ENCODE measurements at places on chromosomes 16 and 17.

DNA sequence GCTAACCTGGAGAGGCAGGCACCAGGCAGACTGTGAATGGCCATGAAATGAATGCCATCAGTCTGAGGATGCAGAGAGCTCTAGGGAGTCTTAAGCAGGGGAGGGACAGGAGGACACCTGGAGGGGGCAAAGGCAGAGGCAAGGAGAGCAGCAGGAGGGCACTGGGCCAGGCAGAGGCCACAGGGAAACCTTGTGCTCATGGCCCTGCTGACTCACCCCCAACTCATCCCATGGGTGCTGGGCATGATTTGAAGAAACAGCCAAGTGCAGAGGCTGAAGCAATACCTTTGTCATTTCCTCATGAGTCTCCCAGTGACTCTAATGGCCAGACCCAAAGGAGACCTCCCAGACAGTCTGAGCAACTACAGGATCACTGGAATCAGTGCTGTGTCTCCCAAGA, 141.4 kb downstream of the TMEM132E start:
- DNase-seq = no peak

GRCh38 chr17:59707971-59708430, 547 bp downstream of the VMP1 start:
- no peak for DNase-seq

GRCh38 chr16:82895843-82896242, 269.1 kb downstream of the CDH13 start:
- DNase-seq = no peak

DNA sequence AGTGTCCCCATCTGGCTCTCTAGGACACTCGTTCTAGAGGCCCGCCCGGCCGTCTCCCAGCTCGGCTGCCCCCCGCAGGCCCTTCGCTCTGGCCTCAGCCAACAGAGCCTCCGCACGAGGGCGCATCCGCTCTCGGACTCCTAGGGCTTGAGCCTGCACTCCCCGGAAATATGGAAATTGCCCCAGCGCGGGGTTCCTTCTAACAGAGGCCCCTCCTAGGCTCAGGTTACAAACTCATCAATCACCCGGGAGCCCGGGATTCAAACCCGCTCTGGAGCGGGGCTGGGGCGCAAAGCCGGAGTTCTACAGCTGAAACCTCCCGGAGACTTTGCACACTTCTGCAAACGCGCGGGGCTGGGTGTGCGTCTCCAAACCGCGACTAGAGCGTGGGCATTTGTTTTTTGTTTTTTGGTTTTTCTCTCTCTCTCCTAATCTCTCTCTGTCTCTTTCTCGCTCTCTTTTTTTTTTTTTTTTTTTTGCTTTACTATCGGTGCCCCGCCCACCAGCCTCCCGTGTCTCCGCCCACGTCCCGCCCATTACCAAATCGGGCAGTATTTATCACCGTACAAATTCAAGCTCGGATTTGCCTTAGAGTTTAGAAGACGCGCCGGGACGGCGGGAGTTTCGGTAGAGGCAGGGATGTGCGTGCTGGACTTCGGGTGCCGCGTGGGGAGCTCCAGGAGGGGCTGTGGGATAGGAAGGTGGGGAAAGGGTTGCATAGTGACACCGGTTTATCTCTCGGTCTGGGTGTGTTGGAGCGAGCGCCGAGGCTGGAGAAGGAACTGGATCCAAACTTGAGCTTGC, 2.4 kb upstream of the FOXL1 start:
- no peak for DNase-seq

DNA sequence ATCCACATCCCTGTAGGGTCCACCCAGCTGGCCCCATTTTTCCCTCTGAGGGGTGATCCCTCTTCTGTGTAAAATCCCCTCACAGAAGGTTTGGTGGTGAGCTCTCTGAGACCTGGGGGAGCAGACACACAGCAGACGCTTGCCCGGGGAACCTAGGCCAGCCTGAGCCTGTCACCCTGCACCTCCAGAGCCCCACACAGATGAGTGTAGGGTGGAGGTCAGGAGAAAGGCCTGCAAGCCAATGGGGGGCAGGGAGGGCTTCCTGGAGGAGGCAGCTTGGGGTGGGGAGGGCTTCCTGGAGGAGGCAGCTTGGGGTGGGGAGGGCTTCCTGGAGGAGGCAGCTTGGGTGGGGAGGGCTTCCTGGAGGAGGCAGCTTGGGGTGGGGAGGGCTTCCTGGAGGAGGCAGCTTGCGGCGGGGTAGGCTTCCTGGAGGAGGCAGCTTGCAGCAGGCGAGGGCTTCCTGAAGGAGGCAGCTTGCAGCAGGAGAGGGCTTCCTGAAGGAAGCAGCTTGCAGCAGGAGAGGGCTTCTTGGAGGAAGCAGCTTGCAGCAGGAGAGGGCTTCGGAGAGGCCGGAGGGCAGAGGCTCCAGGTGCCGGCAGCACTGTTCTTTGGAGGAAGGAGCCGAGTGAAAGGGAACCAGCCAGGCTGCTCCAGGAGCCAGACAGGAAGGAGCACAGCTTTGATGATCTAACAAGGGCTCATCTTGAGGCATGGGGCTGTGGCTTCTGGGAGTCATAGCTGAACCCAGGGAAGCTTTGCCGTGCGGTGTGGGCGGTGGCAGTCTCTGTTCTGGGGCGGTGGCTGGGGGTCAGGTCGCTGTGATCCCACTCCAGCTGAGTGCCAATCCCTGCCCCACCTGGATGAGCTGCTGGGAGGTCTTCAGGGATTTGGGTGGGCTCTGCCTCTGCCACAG, 83.7 kb upstream of the ZNF469 start:
- DNase-seq = no peak

- no peak for DNase-seq
Measured at GRCh38 chr16:77850636-77851333, 62.4 kb downstream of the VAT1L start.

DNA sequence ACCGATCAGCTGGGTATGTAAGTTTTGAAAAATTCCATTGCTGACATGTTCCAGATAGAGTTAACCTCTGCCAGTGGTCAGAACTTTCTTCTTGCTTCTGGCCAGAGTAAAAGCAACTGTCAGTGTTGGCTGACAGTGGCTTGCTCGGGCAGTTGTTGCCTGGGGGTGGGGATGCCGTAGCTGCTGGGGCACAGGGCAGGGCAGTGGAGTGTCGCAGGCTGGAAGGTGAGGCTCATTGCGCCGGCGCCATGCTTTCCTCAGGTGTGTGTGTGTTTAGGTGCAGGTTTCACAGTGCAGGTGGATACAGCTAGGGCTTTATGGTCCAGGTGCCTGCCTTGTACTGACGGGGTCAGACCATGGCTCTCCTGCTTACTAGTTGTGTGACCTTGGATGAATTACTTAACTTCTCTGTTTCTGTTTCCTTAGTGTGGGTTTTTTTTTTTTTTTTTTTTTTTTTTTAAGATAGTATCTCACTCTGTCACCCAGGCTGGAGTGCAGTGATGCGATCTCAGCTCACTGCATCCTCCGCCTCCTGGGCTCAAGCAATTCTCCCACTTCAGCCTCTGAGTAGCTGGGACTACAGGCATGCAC, 156.4 kb downstream of the SNX29 start:
- DNase-seq = no peak

DNA sequence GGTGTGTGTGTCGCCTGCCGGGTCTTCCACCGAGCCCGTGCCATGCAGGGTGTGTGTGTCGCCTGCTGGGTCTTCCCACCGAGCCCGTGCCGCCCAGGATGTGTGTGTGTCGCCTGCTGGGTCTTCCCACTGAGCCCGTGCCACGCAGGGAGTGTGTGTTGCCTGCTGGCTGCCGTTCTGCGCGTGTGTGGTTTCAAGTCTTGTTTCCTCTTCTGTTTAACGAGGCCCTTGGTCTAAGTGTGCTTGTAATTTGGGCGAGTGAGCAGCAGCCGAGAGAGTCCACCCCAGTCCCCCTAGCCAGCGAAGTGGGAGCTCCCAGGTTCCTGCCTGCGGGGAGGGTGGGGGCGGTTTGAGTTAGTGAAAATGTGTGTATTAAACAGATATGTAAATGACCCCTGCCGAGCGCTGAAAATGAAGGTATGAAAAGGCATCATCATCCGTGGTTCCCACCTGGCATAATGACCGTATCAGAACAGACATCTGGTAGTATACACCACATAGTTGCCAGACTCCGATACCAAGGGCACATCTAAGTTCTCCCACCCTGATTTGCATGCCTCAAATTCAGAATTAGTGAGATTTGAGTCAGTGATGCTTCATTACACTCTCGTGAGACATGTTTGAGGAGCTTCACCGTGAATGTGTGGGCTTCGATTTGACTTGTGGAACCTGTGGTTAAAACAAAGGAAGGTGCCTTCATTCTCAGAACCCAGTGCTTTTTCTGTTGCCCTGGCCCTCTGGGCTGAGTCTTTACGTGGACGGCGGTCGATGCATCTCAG, 114.5 kb upstream of the CHMP6 start:
- no peak for DNase-seq

DNA sequence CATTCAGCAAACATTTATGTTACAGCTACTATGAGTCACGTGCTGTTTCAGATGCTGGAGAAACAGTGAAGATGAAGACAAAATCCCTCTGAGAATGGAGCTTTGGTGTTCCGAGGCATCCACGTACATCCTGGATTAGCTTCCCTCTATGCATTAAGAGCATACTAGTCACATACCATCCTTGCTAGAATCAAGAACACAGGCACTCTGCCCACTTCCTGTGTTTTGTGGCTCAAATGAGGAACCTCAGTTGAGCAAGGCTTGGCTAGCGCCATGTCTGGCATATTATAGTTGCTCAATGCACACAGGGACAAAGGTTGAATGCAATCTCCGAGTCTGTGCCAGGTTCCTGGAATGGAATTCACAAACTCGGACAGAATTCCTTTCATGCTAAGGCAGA, 297.5 kb downstream of the XYLT1 start:
- no peak for DNase-seq

- no peak for DNase-seq
Measured at GRCh38 chr16:77221482-77221881, 22.3 kb downstream of the SYCE1L start.

GRCh38 chr16:19094542-19095365, 19.0 kb upstream of the ITPRIPL2 start:
- no peak for DNase-seq

DNA sequence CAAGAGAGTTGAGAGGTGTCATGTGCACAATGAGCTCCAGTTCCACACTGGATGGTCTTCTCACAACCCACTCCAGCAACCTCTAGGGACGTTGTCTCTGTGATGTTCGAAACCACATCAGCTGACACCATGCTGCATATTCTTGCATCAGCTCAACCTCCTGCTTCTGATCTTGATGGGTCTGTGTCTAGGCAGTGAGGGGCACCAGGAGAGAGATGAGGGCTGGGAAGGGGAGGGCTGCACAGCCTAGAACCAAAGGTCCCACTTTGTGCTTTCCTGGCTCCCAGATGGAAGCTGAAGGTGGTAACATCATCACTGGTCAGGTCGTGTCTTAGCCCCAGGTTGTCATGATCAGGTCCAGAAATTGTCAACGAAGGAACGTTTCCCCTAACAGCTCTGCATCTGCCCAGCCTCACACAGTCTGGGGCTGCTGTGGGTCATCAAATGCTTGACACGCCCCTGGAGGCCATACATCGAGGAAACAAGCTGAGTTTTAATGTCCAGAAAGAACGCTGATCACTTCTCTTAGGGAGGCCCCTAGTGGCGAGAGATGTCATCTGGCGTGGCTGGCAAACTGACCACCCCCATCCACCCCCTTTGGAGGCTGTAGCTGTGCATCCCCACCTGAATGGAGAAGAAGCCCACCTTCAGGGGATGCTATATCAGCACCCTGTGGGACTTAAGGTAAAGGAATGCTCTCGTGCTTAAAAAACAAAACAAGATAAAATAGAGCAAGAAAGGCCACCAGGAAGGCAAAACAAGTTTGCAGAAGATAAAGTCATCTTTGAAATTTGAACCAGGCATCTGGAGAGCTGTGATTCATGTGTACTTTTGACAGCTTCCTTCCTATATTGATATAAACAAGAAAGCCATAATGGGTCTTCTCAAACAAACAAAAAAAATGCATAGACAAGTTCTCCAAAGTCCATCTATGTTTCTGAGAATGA, 58.3 kb downstream of the WIPI1 start:
- DNase-seq = no peak

DNA sequence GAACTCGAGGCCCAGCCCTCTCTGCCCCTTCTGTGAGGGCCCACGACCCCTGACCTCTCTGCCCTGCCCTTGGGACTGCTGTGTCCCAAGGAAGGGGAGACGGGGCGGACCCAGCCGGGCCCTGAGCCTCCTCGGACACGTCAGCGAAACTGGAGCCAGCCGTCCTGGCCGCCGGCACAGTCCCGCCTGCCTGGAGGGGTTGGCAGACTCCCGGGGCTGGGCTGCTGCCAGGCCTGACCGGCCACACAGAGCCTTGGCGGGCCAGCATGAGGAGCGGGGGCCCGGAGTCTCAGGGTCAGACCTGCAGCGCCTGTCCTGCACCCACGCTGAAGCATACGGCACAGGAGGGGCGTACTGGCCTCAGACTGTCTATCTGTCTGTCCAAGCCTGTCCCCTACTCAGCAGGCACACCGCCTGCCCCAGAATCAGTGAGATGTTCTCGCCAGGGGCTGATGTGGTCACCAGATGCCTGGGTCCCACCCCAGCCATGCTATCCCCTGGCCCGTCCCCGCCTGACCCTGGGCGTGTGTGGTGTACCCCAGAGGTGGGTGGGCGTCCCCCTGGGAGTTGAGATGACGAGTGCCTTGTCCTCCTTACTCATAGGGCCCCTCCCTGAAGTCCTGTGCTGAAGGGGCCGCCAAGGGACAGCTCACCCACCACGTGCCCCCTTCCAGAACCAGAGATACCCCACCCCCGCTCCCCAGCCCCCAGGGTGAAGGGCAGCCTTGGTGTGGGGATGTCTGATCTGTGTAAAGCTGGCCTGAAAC, 4.7 kb downstream of the VASN start:
- DNase-seq = no peak

DNA sequence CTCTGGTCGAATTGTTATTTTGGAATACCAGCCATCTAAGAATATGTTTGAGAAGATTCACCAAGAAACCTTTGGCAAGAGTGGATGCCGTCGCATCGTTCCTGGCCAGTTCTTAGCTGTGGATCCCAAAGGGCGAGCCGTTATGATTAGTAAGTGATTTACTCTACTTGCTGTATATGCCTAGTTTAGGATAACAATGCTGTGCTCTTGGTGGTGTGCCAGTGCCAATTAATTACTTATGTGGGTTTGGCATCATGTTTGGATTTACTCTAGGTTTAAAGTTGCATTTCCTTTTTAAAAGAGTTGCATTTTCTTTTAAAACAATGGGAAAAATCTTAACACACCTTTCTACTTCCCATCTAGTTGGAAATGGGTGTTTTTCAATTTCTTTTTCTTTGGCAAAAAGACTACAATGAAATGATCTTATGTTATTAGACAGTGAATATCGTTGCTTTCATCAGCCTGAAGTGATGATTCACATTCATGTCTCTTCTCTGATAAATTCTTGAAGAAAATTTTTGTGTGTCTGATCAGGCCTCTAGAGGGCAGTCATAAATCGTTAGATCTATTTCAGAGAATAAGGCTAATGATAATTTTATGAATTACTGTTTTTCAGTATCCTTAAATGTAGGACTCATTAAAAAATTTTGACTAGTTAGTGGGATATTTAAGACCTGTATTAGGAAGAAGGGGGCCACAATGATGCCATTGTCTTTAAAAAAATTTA, 5.6 kb downstream of the SF3B3 start:
- no peak for DNase-seq

- DNase-seq = no peak
Measured at GRCh38 chr17:77203846-77204245, 63.1 kb downstream of the SEC14L1 start.

GRCh38 chr17:18015593-18015992, 23.4 kb downstream of the ATPAF2 start:
- no peak for DNase-seq
